ENCODE measurements at places on chromosomes 7 and 10.

- peak; percentile 87 for DNase-seq
These were observed at the start of gene CAMK1D for GRCh38 chr10:12348870-12349628. Gene CAMK1D, plus strand, starts transcription at chr10:12349547.

DNA sequence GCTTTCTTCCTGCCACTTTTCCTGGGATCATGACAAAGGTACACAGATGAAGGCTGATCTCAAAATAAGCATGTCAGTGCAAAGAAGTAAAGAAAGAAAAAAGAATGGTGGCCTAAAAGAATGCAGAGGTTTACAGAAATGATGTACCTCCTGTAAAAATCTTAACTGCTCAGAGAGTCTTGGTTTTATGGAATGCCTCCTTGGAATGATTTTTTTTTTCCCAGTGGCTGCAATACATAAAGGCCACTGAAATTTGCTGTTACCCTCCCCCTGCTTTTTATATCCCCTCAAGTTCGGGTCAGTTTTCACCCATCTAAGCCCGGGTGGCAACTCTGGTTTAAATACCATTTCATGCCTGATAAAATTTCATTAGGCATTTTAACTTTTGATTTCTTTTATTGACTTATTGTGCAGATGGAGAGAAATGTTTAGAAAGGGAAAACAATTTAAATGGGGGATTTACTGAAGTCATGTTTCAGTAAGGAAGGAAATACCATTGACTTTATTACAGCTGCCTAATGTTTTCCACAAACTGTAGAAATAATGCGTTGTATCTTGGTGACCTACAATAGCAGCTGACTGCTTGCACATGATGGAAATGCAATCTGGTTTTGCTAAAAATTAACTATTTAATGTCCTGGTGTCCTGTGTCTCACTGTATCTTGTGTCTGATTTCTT lies 102.5 kb downstream of the SAMD9 start:
- DNase-seq: no peak

- DNase-seq: no peak
These were observed 127.5 kb downstream of the COL28A1 start for GRCh38 chr7:7408001-7408770.

DNA sequence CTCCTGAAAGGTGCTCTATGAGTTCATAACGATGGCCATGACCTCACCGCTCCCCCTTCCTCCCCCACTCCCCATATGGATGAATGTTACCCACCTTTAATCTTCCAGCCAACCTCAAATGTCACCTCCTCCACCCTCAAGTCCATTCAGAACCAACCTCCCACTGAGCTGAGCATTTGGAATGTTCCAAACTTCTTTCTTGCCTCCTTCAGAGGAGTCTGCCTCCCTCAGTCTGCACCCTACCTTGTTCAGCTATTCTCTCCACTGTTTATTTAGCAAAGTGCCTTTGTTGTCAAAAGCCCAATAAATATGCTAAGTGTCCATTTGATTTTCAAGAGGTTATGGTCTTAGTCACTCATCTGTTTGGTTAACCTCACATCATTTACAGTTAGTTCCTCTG lies 22.9 kb upstream of the MTPAP start:
- no peak for DNase-seq

GRCh38 chr10:58278274-58278961 lies 9.5 kb downstream of the CISD1 start:
- DNase-seq: no peak

DNA sequence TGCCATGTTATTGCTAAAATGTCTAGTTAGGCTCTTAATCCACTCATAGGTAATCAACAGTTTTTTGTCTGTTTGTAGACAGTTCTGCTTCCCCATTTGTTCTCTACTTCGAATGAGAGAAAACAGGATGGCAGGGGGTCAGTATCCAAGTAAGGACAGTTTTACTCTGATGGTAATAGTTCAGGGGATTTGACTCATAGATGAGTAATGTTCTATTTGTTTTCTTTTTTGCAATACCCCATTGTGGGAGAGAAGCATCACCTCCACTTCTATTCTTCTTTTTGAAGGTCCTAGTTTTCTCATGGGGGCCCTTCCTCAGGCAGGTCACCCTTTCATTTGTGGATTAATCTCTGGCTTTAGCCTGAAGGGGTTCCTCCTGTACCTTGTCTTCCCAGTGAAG lies 13.9 kb downstream of the PCLO start:
- no peak for DNase-seq

DNA sequence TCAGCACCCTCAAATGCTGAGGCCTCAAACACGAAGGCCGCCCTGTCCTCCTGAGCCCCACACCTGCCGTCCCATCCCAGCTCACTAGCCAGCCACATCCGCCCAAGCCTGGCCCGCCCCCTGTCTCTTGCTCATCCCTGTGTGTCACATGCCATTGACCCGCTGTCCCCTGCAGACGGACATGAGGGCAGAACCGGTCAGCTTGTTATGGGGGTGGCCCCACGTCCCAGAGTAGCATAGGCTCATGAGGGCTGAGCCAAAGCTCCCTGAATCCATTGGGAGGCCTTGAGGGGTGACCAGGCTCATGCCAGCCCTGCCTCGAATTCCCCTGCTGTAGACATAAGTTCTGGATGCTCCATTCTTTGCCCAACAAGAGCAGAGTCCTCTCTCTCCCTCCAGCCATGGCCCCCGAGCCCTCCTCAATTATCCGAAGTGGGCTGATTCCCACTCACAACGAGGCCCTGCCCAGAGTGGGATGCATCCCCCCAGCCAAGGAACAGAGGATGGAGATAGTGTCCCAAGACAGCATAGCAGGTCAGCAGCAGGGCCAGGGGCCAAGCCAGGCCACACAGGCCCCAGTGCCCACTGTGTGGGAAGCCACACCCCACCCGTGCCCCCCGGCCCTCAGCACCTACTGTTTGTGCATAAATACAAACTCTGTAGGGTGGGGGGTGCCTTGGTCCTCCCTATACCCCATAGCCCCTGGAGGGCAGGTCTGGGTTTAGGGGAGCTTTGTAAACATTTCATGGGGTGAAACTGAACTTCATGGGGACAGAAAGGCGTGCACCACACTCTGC lies 42.1 kb downstream of the EBF3 start:
- no peak for DNase-seq

DNA sequence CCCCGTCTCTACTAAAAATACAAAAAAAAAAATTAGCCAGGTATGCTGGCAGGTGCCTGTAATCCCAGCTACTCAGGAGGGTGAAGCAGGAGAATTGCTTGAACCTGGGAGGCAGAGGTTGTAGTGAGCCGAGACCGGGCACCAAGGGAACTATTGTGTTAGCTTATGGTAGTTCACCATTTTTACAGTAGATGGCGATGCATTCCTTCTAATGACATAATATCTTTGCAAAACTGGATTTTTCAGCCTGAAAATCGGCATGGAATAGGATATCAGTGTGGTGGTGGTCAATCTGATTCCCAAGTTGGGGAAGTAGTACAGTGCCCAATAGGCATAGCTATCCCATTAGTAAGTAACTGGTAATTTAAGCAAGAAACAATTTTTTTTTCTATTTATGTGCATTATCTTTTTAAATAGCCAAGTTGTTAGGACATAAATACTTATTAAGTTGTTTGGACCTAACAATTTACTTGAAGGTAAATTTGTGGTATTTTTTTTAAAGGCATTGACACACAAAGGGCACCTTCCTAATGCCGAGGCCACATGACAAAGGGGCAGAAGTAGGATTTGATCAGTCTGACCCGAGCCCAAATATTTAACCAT lies 17.6 kb upstream of the IMPDH1 start:
- DNase-seq: peak; percentile 74

DNA sequence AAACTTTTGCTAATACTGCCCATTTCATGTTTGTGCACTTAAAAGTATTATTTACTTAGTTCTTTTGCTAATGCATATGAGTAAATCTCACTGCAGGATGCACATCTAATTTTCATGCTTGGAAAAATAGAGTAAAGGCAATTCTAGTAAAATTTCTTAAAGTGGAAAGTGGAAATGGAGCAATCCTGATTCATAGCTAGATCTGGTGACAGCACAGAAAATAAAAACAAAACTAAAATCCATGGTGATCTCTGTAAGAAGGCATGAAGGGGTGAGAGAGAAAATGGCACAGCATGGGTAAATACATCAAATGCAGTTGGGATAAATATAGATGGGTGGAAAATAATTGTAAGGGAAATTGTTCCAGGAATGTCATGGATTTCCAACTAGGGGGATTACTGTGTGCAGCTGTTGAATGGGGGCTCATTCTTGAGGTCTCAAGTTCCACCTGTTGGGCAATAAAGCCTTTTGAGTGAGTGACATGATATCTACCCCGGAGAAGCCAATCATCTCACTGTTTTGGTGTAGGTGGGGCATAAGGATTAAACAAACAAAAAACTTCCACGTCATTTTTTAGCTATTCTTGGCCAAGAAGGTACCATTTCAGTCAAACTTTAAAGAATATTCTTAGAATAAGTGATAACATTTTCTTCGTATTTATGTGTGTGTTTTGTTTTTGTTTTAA lies 1.7 kb upstream of the MCU start:
- DNase-seq: no peak

- no peak for DNase-seq
These were observed 50.0 kb upstream of the PDK4 start for GRCh38 chr7:95646350-95646749.

DNA sequence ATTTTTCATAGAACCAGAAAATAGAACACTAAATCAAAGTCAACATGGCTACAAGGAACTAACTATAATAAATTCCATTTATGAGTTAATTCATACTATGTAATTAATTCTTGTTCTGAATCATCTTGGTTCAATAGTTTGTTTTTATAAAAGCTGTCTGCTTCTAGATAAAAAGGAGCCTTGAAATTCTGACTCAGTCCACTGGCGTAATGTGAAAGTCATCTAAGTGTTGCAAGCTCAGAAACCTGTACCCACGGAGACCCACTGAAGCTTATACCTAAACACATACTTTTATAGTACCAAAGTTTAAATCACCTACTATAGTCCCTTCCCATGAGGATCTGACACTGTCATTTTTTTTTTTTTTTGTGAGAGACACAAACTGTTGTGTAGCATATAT lies 489.4 kb downstream of the SEMA3D start:
- no peak for DNase-seq

- no peak for DNase-seq
These were observed 274.0 kb downstream of the DNAJB6 start for GRCh38 chr7:157610671-157611295.

DNA sequence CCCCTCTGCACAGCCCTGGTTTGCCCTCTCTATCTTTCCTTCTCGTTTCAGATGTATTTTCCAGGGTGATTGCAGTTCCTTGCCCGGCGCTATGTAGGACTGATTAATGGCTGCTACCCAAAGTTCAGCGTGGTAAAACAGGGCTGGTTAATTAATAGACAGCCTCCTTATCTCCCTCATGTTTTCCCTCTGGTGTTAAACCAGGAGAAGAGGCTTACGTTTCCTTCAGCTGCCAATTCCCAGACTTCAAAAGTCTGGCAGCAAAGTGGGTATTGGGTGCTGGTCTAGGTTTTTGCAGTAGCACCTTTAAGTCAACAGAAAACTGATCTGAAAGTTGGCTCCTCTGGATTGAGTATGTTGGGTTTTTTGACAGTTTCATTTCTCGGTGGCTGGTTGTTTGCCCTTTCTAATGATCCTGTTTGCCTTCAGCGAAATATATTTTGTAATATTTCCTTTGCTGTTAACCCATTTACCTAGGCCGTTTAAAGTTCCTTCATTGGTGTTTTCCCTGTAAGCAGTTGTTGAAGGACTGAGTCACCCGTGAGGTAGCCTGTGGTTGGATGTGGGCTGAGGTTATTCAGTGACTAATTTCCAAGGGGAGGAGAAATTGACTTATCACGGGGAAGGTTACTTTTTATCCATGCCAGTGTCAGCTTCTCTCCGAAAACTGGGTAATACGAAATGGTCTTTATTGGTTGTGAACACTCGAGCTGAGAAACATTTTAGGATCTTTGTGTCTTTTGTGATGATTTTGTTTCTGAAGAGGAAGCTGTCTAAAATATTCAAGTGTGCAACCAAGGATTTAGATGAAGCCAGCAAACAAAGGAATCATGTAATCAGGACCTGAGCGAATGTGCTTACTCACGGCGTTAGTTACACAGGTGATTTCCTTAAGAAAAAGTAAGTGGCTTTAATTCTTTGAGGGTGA lies 257.2 kb downstream of the KIAA1217 start:
- DNase-seq: peak; percentile 67

DNA sequence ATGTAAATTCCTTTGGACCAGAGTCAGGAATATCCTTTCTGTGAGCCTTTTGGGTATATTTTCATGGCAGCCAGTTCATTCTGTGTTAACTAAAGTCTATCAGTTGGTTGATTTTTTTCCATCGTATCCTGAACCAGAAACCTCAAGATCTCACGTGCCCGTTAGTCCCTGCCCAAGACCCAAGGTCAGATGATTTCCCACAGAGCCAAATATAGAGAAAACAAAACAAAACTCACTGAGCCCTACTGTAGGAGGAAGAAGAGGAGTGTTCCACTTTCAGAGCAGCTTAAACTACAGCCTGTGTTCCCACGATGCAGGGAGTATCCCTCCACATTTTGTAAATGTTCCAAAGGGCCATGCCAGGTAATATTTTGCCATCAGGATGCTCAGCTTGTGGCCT lies 96.0 kb upstream of the ADO start:
- DNase-seq: no peak

DNA sequence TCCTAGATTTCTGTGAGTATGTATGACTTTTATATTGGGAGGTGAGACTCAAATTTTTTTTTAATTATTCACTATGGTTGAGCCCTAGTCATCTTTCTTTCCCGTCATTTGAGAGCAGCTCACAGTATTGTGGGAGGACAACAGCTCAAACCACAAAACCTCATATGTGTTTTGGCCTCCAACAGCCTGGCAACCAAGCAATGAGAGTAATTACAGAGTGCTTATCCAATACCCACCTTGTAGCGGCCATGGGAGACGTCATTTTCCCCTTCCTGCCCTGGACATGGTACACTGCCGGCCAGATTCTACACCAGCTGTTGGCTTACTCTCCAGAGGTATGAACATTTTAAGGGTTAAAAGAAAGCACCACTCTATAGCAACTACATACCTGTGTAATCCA lies 49.1 kb downstream of the DOCK4 start:
- no peak for DNase-seq

GRCh38 chr10:49831352-49832035 lies 69.4 kb upstream of the OGDHL start:
- no peak for DNase-seq

DNA sequence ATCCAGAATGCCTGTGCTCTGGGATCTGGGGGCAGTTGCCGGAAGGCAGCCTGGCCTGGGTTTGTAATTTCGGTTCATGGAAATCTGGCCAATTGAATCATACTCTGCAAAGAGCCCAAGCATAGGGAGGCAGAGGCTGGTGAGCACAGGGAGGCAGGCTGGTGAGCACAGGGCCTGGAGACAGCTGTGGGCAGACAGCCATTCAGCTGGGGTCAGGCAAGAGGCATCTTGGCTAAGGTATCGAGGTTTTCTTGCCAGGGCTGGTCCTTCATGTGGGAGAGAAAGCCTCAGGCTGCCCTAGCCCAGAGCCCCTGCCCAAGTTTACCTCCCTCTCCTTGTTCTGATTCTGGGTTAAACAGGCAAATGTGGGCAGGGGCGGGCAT lies 63.7 kb upstream of the BAIAP2L1 start:
- no peak for DNase-seq
